ENCODE measurements at places on chromosomes 7 and 10.

GRCh38 chr10:118853916-118854315 is 99.1 kb upstream of the CACUL1 start:
- no peak for DNase-seq

DNA sequence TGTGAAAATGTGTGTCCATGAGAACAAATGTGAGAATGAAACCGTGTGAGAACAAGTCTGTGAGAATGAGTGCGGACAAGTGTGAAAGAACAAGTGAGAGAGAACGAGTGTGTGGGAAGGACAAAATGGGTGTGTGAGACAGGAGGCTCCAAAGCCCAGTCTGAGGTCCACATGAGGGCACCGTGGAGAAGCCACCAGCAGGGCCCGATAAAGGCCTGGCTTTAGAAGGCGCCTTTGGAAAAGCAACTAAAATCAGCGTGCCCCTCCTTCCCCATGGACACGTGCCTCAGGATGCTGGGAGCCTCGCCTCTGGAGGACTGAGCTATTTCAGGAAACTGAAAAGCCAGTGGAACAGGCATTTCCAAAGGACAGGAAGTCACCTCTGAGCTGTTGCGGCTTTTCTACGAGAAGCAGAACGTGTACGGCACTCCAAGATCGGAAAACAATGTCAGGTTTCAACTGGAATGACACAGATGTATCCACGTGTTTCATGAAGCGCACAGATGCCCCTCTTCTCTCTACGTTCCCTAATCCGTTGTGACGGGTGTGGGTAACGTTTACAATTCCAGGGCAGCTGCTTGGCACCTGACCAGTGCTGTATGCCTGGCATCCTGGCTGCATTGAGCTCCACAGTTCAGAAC is 46.4 kb downstream of the ESYT2 start:
- no peak for DNase-seq

DNA sequence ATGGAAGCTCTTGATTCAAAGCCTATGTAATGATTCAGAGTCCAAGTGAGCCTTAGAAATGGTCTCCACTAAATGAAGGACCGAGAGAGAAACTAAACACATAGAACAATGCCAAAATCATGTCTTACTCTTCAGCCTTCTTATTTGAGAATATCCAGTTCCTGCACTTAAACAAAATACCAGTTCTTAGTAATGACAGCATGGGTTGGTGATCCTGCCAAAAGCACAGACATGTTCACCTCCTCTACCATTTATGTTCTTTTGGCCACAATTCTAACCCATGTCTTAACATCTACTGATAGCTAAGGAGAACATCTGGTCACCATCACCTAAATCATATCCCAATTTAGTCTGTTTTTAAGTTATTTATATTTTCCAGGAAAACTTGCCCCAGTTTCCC is 239.6 kb upstream of the PTN start:
- no peak for DNase-seq

DNA sequence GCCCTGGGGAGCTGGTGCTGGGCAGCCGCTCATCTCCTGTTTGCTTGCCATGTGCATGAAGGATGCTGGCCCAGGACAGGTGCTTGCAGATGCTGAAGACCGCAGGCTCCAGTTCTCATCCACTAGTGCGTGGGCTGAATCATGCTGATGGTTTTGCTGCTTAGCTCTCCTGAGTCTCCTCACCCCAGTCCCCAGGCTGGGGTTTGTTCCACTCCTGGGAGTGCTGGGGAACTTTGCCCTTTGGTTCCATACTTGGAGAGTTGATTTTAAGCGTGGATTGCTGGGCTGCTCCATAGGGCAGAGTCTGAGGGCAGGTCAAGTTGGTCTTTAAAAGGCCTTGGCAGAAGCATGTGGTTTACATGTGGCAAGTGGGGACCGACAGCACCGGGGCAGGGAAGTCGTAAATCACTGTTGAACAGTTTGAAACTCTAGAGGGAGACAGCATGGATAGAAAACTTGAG is 9.1 kb downstream of the DYNC2I1 start:
- no peak for DNase-seq

DNA sequence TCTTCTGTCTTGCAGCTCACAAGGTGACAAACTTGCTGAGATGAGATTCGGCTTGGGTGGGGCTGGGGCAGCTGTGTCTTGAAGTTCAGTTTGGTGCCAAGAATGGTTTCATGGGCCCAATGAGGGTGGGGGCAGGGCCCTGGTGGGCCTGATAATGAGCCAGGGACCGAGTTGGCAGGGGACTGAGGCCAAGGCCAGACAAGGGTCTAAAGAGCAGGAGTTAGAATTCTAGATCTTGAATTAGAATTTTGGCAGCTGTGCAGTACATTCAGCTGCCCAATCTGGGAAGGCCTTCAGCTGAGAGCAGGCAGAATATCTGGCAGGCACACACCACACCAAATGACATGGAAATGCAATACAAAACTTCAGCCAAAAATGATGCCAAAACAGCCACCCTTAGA is 1.5 kb upstream of the JAZF1 start:
- DNase-seq, result no peak

DNA sequence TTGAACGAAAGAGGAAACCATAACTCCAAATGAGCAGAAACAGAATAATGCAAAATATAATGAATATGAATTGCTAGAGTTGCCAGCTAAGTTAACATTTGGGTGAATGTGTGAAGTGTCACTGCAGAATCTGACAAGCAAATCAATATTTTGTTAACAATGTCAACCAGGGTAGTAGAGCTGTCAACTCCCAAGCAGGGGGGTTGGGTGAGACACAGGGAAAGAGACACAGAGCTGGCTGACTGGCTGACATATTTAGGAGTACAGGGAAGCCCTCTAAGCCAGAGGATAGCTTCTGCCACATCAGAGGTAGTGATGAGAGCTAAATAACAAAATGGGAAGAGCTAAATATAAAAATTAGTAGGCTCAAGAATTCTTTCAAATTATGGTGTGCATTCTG is 393.1 kb upstream of the KCND2 start:
- no peak for DNase-seq

GRCh38 chr10:17227367-17228090 is 512 bp upstream of the VIM start:
- DNase-seq, result no peak

- no peak for DNase-seq
Measured at GRCh38 chr7:129990403-129991192, 37.8 kb upstream of the UBE2H start.

GRCh38 chr10:61248013-61248412 is 205.2 kb downstream of the TMEM26 start:
- DNase-seq, result no peak

- no peak for DNase-seq
Measured at GRCh38 chr7:3067193-3067592, 23.5 kb upstream of the CARD11 start.

DNA sequence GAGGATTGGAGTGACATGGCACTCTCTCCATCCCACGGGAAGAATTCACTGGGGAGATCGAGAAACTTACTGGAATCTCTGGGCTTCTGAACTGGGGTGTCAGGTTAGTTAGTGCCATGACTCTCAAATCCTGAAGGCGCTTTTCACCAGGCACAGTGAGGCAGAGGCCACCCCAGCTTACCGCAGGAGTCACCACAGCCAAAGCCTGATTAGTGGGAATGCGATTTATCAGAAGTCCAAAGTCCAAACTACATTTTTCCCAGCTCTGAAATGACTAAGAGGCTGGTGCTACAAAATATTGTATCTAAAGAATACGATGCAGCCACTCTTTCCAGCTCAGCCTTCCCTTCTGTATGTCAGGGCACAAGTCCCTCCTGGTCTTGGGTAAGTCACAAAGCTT is 334.8 kb upstream of the SHH start:
- DNase-seq, result no peak

DNA sequence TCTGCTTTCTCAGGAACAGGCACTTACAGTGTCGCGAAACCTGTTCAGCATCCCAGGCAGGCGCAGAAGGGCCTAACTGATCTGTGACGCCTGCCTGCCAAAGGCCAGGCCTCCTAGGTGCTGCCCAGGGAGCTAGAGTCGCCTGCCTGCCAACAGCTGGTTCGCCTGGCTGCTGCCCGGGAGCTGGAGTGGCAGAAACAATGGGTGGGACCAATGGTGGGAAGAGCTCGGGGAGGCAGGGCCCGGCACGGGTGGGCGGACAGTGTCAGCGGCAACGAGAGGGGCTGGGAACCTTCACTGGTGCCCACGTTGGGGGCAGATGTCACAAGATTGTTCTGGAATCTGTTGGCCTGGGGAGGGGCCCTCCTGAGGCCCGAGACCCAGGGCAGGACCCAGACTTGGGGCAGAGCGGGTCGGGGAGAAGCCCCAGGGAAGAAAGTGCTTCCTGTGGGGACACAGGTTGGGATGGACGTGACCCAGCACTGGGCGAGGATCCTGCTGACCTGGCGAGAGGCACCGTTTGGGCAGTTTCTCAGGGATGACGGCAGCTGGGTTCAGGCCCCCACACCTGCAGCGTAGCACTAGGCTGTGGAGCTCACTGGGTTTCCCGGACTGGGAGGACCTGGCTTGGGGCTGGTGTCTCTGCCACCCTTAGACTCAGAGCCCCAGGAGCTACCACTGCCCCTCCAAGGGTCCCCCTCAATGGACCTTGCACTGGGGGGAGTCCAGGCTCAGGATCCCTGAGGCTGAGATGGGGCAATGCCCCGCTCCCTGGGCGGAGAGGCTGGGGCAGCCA is 181.8 kb downstream of the ELFN1 start:
- DNase-seq, result no peak

DNA sequence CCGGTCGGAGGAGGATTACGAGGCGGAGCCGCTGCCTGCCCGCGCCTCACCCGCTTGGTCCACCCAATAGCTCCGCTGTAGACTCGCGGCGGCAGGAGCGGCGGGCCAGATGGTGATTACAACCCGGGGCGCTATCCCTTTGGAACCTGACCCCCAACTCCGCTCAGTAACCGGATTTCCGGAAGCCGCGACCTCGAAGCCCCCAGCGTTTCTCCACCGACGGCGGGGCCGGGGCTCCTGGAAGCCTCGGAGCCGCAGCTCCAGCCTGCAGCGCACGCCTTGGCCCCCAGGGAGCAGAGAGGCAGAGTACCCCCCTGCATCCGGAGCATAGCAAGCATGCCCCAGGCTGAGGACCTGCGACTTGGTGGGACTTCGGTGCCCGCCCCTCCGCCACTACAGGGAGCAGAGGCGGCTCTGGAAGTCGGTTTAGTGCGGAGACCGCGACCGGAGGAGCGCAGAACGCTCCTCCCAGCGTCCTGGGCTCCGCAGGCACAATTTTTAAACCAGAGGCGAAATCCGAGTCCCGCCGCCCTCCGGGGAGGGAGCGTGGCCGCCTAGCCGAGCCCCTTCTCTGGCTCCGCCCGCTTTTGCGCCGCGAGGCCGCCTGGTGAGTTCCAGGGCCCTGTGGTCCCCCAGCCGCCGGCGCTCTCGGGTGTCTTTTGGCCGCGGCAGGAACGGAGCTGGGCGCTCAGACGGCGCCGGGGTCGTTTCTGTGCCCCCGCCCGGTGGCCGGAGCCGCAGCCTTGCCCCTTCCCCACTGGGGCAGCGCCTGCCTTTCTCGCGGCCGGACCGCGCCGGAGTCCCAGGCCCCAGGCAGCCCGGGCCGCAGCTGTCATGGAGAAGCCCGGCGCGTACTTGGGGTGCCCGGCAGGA is 28.2 kb upstream of the BMS1 start:
- no peak for DNase-seq

DNA sequence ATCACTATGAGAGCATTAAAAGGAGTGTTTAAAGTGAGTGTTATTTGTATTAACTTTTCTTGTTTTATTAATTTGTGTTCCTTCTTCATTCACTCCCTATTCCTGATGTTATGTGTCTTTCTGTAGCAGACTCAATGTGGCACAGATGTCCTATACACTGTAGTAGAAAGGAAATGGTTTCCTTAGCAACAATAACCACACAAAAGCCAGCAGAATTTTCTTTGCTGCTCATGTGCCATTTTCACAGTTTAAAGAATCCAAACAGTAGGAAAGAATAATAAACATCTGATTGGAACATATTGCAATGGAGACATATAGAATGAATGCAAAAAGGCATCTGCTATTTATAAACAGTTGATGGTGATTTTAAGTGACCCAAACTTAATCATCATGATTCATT is 763.6 kb downstream of the PHTF2 start:
- DNase-seq, result no peak

- no peak for DNase-seq
Measured at GRCh38 chr7:79434867-79435266, 18.6 kb downstream of the MAGI2 start.

GRCh38 chr7:127794136-127794535 is 142.1 kb downstream of the SND1 start:
- DNase-seq, result no peak

- DNase-seq, result no peak
Measured at GRCh38 chr7:150325110-150325611, 1.8 kb upstream of the ACTR3C start.

GRCh38 chr10:120365872-120366271 is 91.2 kb upstream of the PLPP4 start:
- no peak for DNase-seq

- DNase-seq, result no peak
Measured at GRCh38 chr10:101708870-101709269, 13.9 kb upstream of the FBXW4 start.

GRCh38 chr10:62231371-62231770 is 37.3 kb downstream of the RTKN2 start:
- no peak for DNase-seq

DNA sequence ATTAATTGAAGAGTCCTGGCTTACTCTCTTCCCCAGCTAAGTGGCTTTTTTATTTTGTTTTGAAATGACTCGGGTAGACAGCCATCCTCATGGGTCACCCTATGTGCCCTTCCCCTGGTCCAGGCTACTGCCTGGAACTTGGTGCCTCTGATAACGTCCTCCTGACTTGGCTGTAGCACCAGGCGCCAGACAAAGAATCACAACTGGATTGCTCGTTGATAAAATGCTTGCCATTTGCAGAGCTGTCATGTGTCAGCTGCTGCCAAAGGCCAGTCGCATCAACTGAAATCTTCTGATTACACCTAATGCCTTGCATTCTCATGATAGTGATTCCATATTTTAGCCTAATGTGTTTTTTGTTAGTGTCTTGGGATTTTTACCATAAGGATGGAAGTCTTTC is 27.4 kb upstream of the ABLIM1 start:
- no peak for DNase-seq

- no peak for DNase-seq
Measured at GRCh38 chr10:43912469-43912868, 263.8 kb upstream of the ZNF32 start.

DNA sequence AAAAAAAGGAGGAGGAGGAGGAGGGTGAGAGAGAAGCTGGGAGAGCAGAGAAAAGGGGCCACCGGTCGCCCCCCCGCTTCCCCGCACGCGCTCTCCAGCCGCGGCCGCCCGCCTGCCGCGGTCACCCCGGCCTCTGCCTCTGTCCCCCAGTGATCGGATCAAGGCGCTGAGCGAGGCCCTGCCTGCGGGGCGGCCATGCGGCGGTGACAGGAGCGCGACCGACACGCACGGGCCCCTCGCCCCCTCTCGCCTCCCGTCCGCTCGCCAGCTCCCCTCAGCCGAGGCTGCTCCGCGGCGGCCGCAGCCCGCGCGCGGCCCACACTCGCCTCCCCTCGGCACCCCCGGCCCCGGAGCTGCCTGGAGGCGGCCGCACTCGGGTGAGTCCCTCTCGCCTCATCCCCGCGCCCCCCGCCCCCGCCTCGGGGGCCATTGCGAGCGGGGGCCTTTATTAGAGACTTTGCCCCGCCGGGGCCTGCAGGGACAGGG is at the start of gene GTF2I:
TSS of gene GTF2I (plus strand) at position 27 of the 486 bp plus-strand sequence. CDS start 31,411 bp downstream, outside the sequence.
- no peak for DNase-seq

All from stimulated activated CD8-positive, alpha-beta memory T cell treated with anti-CD3 and anti-CD28 coated beads, Interleukin-2, amount 100 ng/mL, for 1 hour (primary cell).